ENCODE measurements at places on chromosomes 11 and 22.

- DNase-seq: no peak
These were observed 2.5 kb upstream of the ASCL2 start for GRCh38 chr11:2272946-2273280.

GRCh38 chr11:112226062-112226830 lies at the start of gene PTS:
TSS of gene PTS (plus strand) at chr11:112226428. CDS start at chr11:112226444, 16 bp downstream.
- DNase-seq: peak; percentile 77

GRCh38 chr11:115699326-115699725 lies 195.1 kb upstream of the CADM1 start:
- DNase-seq: no peak

DNA sequence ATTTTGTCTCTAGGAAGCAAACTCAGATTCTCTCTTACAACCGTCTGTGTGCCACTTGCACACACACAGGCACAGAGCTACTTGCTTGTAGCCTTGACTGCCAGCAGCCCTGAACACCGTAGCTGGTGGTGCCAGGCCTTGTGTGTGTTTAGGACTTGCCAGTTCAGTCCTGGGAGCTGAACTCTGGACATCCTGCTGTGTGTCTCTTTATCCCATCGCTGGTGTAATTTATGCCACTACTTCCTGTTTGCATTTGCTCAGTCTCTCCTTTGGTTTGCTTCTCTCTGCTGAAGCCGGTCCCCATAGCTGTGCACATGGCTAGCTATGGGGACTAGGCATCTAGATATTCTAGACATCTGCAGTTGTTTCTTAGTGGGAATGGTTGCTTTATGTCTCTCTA lies 24.0 kb downstream of the MARK2 start:
- DNase-seq: no peak

GRCh38 chr22:30421695-30422480 lies 3.7 kb upstream of the MTFP1 start:
- DNase-seq: no peak

GRCh38 chr22:46017166-46017565 lies 40.2 kb upstream of the WNT7B start:
- no peak for DNase-seq

DNA sequence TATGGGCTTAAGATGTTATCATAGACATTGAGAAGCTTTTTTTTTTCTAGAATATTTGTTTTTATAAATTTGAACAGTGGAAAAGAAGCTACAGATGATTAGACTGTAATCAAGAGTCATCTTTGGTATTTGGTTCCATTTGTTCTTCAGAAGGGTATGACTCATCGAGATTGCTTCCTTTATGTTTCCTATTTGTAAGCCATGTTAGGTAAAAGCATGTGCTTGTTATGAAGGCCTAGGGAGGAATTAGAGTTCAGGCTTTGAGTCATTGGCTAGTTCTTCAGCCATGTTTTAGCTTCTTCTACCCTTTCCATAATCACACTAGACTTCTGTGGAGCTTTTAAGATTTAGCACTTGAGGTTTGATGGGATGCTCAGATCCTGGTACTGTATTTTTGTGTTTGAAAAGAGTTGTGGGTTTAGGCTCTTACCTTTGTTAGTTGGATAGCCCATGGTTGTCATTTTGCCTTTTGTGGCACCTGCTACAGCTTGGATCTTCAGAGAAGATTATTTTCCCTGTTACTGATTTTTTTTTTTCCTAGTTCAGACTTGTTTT lies 44.3 kb downstream of the POLD3 start:
- DNase-seq: no peak

DNA sequence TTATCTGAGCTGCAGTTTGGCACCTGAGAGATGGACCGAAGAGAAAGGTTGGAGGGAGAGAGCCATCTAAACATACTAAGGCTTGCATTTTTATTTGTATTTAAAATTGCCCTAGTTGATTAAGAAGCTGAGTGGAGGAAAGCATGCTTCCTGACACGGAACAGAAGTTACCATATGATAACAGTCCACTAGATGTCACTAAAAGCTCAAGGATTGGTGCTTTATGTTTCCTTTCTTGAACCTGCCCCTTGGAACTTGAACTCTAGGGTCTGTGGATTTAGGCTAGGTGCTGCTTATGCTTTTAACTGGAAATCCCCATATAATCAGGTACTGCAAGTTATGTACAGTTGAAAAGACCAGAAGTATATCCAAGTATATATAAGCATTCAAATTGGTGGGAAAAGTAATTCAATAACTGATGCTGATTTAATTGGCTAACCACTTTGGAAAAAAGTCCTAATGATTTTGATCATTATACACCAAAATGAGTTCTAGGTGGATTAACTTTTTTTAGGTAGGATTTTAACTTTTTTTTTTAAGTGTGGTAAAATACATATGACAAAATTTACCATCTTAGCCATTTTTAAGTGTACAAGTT lies 9.5 kb downstream of the RBMXL2 start:
- no peak for DNase-seq

DNA sequence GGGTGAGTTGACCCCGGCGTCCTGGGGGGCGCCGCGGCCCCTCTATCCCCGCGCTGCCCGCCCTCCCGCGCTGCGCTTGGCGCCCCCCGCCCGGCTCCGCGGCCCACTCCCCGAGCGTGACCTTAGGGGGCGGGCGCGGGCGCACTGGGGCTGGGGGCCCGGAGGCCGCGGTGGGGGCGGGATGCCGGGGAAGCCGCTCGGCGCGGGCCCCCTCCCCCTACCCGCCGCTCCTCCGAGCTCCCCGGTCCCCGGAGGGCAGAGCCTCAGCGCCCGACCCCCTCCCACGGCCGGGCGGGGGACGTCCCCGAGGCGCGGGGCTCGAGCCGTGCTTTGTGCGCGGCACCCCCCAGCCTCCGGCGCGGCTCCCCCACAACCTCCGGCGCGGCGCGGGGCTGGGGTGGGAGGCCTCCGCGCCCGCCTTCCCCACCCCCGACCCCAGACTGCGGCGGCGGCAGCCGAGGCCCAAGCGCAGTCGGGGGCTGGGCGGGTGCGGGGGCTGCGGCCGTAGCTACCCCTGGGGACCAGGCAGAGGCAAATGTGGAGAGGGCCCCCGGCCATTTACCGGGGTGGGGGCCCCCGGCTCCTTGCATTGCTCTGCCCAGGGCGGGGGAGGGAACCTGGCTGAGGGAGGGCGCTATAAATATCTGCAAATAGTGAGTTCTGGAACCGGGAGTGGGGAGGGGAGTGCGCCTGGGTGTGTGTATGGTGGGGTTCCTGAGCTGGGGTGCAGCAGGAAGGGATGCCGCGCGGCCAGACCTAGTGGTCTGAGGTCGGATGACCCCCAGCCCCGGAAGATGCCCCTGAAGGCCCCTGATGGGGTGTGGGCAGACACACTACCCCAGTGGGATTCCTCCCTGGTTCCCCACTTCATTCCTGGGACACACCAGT lies 988 bp downstream of the MGAT3 start:
- peak; percentile 52 for DNase-seq

DNA sequence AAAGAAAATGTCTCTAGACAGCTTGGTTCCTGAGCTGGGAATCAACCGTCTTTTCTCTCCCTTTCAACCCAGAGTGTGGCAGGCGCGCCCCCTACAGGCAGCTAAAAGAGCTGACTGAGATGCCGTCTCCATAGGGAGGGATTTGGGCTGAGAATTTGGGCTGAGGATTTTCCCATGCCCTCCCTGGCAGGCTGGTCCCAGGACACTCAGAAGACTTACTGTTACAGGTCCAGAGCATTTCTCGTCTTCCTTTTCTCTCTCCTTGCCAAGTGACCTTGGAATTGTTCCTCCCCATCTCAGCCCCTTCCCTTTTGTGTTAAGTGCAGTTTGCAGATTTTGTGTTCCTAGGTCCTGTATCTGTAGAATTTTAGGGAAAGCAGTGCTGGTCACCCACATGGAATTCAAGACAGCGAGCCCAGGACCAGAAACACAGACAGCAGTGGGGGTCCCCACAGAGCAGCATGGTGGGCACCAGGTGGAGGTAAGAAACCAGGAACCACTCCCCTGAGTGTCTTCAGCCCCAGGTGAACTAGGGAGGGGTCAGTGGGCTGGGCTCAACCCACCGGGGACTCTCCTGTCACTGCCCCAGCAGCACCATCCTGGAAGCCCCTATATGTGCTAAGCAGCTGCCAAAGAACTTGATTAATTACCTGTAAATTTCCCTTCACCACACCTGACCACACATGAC lies 9.9 kb upstream of the IGLL5 start:
- peak; percentile 61 for DNase-seq

DNA sequence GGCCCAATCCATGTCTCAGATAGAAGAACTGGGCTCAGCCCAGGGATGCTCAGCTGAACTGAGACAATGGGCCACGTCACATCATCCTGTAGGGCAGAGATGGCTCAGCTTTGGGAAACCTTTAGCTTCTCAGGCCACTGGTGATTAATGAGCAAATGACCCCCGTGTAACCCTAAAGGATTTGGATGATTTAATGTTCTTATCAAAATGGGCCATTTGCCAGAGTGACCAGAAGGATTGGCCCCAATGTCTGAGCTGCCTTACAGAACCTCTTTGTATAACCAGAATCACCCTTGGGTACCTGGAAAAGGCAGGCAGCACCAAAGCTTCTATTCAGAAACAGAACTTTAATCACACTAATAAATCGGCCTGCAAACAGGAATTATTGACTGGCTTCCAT lies 73.7 kb downstream of the ABTB2 start:
- no peak for DNase-seq

GRCh38 chr22:20979243-20979809 lies 2.8 kb upstream of the LZTR1 start:
- DNase-seq: peak; percentile 83

DNA sequence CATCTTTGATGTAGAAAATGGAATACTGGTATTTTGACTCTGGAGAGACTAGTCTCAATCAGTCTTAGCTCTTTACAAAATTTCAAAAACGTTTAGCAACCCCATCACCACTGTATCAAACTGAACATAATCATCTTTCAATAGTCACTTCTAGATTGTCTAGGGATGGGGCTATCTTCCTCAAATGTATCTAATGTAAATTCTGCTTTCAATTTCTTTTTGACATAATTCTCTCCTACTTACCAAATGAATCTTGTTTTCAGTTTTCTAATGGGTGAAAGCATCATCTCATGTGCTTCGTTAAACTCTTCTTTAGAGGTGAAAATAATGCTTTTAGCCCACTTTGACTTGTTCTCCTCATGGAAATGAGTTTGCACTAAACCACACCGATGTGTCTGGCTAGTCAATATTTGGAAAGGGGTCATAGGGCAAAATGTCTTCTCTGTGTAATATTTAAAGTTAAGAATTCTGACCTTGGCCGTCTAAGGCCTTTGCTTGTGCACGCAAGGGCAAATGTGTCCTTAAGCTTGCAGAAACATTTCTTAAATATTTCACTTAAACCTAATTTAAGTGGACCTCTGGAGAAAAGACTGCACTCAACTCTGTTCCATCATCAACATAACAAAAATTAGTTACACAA lies 5.2 kb downstream of the SIK3 start:
- DNase-seq: no peak

DNA sequence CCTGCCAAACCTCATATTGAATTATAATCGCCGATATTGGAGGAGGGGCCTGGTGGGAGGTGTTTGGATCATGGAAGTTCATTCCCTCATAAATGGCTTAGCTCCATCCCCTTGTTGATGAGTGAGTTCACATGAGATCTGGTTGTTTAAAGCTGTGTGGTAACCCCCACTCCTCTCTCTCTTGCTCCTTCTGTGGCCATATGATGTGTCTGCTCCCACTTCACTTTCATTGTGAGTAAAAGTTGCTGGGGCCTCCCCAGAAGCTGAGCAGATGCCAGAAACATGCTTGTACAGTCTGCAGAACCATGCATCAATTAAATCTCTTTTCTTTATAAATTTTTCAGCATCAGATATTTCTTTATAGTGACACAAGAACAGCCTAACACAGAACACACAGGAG lies 929.0 kb upstream of the FAT3 start:
- no peak for DNase-seq

DNA sequence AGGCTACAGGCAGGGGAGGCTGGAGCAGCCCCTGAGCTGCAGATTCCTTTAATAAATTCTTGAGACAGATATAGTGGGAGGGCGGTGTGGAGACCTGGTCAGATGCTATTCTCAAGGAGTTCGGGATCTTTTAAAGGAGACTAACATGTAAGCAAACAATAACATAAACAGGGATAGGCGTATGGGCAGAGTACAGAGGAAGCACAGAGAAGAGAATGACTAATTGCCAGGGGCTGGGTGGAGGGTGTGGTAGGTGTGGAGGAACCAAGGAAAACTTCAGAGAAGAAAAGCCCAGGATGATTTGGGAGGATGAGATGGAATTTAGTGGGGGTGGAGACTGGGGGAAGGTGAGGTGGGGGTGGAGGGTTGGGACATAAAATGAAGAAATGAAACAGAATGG lies 9.7 kb upstream of the HEPHL1 start:
- no peak for DNase-seq

- DNase-seq: no peak
These were observed 85.5 kb downstream of the DGCR2 start for GRCh38 chr22:19036523-19037273.

DNA sequence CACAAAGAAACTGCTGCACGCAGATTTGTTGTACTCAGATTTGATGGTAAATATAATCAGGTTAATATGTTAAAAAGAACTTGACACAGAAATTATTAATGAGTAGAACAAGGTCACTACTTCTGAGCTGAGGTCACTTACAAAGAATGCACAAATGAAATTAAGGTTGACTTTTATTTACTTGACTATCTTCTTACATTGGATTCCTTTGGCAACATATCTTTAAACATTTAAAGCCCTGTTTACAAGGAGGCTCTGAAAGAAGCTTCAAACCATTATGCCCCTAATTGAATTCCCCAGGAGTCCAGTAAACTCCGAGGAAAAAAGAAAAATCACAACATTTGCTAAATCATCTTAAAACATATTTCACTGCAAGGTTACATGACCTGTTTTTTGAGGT lies 245.5 kb downstream of the SOX6 start:
- DNase-seq: no peak

GRCh38 chr11:79332017-79332416 lies 108.8 kb downstream of the TENM4 start:
- DNase-seq: no peak

DNA sequence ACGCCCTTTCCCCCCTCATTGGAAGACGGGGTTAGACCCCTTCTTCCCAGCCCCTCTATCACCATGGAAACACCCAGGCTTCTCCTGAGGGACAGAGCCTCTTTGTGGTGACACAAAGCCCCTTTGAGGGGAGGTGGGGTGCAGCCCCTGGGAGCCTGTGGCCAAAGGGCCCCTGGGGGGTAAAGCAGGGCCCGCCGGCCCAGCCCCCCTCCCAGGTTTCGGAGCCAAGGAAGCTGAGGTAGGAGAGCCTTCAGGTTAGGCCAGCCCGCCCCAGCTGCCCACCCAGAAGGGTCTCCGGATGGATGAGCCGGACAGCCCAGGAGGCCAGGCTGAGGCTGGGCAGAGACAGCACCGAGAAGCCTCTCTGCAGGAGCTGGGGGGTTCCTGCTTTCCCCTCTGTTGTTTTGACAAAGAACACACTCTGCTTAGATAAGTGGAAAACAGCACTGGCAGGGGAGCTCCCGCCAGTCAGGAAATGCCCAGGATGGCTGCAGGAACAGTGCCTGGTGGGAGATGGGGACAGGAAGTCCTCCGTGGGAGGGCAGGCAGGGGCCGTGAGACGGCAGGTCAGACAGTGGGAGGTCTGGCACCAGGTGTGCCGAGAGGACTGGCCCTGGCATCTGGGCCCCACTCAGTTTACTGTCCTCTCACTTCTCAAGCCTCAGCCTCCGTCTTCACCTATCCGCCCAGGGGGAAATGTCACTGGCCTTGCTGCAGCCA lies 18.2 kb downstream of the ARVCF start:
- no peak for DNase-seq

- no peak for DNase-seq
These were observed 59.3 kb upstream of the TTC12 start for GRCh38 chr11:113255096-113255495.

- DNase-seq: no peak
These were observed 474.8 kb downstream of the NTM start for GRCh38 chr11:131845255-131845654.

Data from posterior cingulate gyrus (tissue), 11 donors.